ENCODE measurements at places on chromosomes 7 and 10. TPM values are rescaled to one million over a fixed set of nuclear protein-coding genes. Genes with fewer than 3 reads are reported as not detected.

DNA sequence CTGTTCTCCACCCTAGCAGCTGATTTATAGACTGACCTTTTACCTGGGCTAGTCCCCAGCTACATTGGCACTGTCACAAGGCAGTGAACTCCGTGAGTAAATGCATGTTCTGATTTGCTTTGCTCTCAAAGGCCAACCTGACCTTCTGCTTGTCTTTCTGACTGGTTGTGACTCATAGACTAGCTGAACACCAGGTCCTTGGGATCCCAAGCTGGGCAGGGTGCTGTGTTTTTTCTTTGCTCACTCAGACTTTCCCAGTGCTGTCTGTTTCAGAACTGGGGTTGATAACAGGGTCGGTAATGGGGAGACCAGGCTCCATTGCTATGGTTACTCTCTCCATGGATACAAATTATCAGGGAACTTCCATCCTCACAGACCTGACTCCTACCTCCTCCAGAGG, 35.0 kb downstream of the EVX1 start:
- DNase-seq: no peak
- H3K36me3 ChIP-seq: no peaks in the 10 kb centered on the region
- H3K27me3 ChIP-seq: peaks cover 7% of the 10 kb centered on the region
- H3K27ac ChIP-seq: no peak overlapping the region
- H3K4me3 ChIP-seq: no peak overlapping the region
- no peaks in the 10 kb centered on the region for H3K4me1 ChIP-seq

DNA sequence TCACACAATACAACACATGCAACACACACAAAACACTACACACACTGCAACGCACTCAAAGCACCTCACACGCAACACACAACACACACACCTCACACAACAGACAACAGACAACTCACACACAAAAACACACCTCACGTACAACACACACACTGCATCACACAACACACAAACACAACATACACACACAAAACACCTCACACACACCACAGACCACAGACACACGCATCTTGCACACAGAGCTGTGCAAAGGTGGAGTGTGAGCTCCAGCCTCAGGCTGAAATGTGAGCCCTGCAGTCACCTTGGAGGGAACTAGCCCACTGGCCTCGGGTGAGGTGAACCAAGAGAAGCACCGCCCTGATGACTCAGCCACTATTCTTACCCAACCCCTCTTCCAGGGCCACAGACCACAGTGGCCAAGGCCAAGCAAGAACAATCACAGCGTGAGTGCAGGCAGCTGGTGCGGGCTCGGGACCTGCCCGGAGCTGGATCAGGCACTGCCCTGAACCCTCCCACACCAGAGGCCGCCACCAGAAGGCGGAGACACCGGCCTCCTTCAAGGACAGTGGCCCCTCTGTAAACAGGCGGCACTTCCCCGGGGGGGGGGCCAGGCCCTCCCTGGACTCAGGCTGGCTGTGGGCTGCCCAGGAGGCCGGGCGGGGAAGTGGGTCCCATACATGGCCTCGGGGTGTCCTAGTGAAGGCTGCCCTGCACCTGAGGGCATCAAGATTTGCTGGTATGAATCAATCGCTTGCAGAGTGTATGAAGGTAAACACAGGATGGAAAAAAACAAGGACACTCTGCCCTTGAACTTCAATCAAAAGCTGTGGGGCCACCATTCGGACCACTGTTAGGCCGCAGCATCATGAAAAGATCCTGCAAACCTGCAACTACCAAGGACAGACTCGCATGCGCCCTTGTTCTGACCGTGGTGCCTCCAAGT, 106.7 kb downstream of the TNS3 start:
- no peak overlapping the region for H3K4me3 ChIP-seq
- no peak for DNase-seq
- no peaks in the 10 kb centered on the region for H3K27me3 ChIP-seq
- H3K36me3 ChIP-seq: no peaks in the 10 kb centered on the region

DNA sequence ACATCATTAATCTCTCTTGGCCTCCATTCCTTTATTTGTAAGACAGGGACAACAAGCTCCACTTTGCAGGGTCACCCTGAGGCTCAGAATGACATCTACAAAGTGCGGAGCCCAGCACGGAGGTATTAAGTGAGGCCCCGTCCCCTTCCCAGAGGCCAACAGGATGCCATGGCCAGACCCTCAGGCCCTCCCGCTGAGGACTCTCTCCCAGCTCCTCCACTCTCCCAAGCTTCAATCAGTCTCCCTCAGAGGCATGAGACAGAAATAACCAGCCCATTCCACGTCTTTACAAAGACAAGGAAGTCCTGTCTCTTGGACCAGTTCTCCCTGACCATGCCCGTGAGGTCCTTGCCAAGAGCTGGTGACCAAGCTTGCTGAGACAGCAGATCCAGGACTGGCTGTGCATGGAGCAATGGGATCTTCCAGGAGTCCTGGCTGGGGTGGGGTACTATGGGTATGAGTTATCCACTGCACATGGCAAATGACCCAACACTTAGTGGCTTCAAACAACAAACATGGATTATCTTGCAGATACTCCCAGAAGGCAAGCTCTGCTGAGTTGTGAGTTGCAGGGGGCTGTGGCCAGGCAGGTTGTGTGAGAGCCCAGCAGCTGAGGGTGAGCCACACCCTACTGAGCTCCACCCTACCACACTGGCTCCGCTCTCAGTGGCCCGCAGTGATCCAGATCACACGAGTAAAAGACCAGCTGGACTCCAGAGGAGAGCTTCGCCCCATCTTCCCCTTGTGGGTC, 4.3 kb upstream of the PPIF start:
- H3K27me3 ChIP-seq: no peaks in the 10 kb centered on the region
- H3K4me1 ChIP-seq: peaks cover 23% of the 10 kb centered on the region
- DNase-seq: no peak

GRCh38 chr10:75547391-75548298, 116.2 kb downstream of the LRMDA start:
- H3K36me3 ChIP-seq: no peaks in the 10 kb centered on the region
- H3K27me3 ChIP-seq: peaks cover 2% of the 10 kb centered on the region
- no peak overlapping the region for H3K4me3 ChIP-seq
- DNase-seq: no peak

- no peak overlapping the region for H3K27ac ChIP-seq
- no peak for DNase-seq
- no peaks in the 10 kb centered on the region for H3K36me3 ChIP-seq
- no peak overlapping the region for H3K4me3 ChIP-seq
Observed at GRCh38 chr7:157862731-157863130, 525.9 kb downstream of the DNAJB6 start.

DNA sequence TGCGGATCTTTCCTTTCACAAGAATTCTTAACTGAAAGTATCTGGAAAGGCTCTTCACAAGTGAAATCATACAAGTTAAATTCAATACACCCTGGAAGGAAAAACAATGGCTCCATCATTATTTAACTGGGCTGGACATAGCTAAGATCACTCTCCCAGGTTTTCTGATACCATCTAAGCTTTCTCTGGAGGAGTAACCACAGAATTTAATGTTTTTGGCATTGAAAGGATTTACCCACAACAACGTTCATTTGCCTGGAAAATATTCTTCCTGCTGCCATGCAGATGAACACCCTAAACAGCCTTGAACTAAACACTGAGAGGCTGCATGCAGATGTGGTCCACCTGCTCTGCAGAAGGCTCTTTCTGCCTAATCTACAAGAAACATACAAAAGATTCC, 4.3 kb downstream of the NEBL start:
- H3K36me3 ChIP-seq: no peaks in the 10 kb centered on the region
- H3K27me3 ChIP-seq: no peaks in the 10 kb centered on the region
- no peak overlapping the region for H3K4me3 ChIP-seq
- no peak overlapping the region for H3K27ac ChIP-seq

DNA sequence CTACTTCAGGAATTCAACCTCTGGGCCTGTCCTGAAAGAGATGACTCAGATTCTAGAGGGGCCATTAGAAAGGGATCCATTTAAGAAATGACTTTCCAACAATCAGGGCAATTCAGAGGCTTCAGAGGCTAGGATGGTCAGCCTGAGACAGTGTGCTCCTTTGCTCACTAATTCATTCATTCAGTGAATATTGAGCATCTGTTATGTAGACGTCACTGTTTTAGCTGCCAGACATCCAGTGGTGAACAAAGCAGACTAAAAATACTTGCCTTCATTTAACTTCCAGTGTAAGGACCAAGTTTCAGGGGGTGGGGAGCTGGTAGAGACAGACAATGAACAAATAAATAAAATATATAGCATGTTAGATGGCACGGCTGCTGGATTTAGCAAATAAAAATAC, 1.6 kb downstream of the KIAA1217 start:
- H3K4me3 ChIP-seq: no peak overlapping the region
- H3K27ac ChIP-seq: no peak overlapping the region
- H3K36me3 ChIP-seq: no peaks in the 10 kb centered on the region

GRCh38 chr7:135109562-135109961, 38.3 kb upstream of the TMEM140 start:
- no peak for DNase-seq
- no peak overlapping the region for H3K4me3 ChIP-seq
- no peaks in the 10 kb centered on the region for H3K36me3 ChIP-seq
- H3K4me1 ChIP-seq: no peaks in the 10 kb centered on the region
- no peak overlapping the region for H3K27ac ChIP-seq
- no peaks in the 10 kb centered on the region for H3K27me3 ChIP-seq

DNA sequence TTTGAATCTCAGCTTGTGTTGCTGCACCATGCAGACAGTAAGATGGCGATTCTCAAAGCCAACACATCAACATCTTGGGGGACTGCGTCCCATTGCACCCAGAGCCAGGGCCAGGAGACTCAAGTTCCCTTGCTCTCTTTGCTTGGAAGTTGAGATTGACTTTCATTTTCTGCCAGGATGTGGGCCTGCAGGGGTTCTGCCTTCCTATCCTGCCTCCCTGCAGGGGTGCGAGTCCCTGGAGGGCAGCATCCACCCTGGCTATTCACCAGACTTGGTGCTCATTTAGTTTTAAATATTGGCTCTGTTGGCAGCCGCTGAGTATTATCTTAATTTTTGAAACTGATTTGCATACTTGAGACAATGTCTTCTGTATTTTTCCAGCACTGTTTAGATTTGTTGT, 451.5 kb downstream of the GLRX3 start:
- no peak for DNase-seq
- H3K4me1 ChIP-seq: no peaks in the 10 kb centered on the region
- H3K4me3 ChIP-seq: no peak overlapping the region
- H3K36me3 ChIP-seq: no peaks in the 10 kb centered on the region

GRCh38 chr10:95964756-95965155, 57.0 kb downstream of the CC2D2B start:
- H3K4me3 ChIP-seq: no peak overlapping the region
- no peak overlapping the region for H3K27ac ChIP-seq
- no peak for DNase-seq
- no peaks in the 10 kb centered on the region for H3K27me3 ChIP-seq
- H3K4me1 ChIP-seq: peaks cover 15% of the 10 kb centered on the region

DNA sequence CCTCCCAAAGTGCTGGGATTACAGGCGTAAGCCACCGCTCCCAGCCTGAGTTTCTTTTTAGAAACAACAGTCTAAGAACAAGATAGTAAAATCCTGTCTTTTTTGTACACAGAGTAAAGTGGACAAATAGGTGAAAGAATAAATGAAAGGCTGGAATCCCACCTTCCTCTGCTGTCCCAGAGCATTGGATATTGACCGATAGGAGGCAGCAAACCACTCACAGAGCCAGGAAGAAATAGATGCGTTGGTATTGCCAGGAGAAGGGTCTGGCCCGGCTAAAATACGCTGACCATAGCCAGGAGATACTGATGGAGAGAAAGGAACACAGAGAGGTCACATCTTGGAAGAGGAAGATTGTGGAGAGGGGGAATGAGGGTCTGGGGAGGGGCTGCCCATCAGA, 11.4 kb upstream of the ZNF12 start:
- peaks cover 8% of the 10 kb centered on the region for H3K4me1 ChIP-seq
- no peak overlapping the region for H3K27ac ChIP-seq
- H3K27me3 ChIP-seq: peaks cover 14% of the 10 kb centered on the region

GRCh38 chr10:119139464-119140067, 25.9 kb downstream of the SFXN4 start:
- H3K27ac ChIP-seq: peak overlapping the region; percentile 51
- H3K27me3 ChIP-seq: no peaks in the 10 kb centered on the region
- peak; percentile 57 for DNase-seq
- H3K36me3 ChIP-seq: peaks cover 28% of the 10 kb centered on the region

DNA sequence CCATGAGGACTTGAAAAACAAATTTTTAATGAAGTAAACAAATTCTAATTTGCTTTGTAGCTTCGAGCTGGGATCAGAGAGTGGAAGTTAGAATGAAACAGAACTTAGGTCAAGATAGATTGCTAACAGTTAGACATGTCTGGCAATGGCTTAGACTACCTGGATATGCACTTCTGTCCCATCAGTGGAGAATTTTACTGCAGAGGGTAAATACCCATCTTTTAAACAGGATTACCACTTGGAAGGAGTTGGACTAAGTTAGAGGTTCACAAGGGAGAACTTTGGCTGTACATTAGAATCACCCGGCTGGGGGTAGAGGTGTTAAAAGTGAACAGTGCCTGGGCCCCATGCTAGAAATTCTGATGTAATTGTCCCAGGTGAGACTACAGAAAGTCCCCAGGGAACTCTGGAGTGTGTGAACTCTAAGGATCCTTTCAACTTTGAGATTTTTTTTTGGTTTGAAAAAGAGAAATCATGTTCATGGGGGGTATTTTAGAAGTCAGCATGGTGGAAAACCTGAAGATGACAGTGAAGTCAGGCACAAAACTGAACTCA, 35.5 kb downstream of the ENTPD1 start:
- DNase-seq: no peak
- peaks cover 9% of the 10 kb centered on the region for H3K27me3 ChIP-seq
- no peak overlapping the region for H3K27ac ChIP-seq
- peaks cover 2% of the 10 kb centered on the region for H3K4me1 ChIP-seq

- peaks cover 3% of the 10 kb centered on the region for H3K27me3 ChIP-seq
- H3K27ac ChIP-seq: no peak overlapping the region
- DNase-seq: no peak
- no peak overlapping the region for H3K4me3 ChIP-seq
Observed at GRCh38 chr10:17256051-17256450, 28.0 kb downstream of the VIM start.

GRCh38 chr10:72702868-72703581, 11.1 kb downstream of the MCU start:
- DNase-seq: no peak
- no peak overlapping the region for H3K4me3 ChIP-seq
- peaks cover 10% of the 10 kb centered on the region for H3K4me1 ChIP-seq
- H3K27ac ChIP-seq: no peak overlapping the region

- H3K36me3 ChIP-seq: no peaks in the 10 kb centered on the region
- no peak for DNase-seq
- H3K27me3 ChIP-seq: no peaks in the 10 kb centered on the region
Observed at GRCh38 chr7:94778711-94779459, 123.0 kb upstream of the SGCE start.

DNA sequence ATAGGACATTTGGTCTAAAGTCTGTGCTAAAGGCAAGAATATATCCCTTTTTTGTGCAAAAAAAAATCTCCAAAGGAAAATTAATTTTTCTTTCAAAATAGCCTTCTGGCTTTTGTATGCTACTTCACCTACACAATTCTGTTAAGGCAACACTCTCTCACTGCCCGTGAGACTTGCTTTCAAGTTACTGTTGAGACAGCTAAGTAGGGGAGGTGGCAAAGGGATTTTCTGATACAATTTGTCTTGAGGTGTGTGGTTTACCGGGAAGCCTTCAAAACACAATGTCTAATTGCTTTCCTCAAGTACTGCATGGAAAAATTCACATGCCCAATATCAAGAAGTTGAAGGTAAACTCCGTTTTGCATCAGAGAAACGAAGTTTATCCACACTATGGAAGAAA, 50.8 kb upstream of the RSU1 start:
- no peak for DNase-seq
- H3K27ac ChIP-seq: no peak overlapping the region
- H3K4me3 ChIP-seq: no peak overlapping the region
- no peaks in the 10 kb centered on the region for H3K36me3 ChIP-seq

Gene ANXA11
- 326 TPM for total RNA-seq

Gene SAMD9L
- 145 TPM for total RNA-seq

Gene PNLIPRP1
- not detected for total RNA-seq

Gene NAT16
- not detected for total RNA-seq

Gene AMPH
- 0.23 TPM for total RNA-seq

Gene MYL10
- total RNA-seq: not detected

Gene LRRC61
- total RNA-seq: 12.8 TPM

Gene EN2
- total RNA-seq: not detected

Gene SLC26A5
- total RNA-seq: not detected

Data from activated CD4-positive, alpha-beta T cell treated with anti-CD3 and anti-CD28 coated beads, Interleukin-2, amount 10 ng/mL, durations not matched to agents 7 days and 5 days (primary cell).